Thoracic aorta (tissue), 2 donors: ENCODE measurements at places on chromosomes 1 and 21.

DNA sequence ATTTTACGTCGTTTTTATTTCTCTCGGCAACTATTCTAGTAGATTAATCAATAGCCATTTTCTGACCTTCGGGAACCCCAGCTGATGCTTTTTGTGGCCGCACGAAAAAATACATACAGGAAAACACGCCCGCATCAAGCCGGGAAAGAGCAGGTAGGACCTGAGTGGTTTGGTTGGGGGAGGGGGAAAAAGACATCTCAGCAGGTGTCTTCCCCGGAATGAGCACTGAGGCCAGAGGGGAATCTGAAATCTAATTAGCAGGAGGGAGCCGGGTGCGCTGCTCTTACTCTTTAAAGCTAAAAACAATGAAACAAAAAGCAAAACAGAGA lies 618 bp upstream of the FOXD3 start:
- DNase-seq = no peak

- DNase-seq = no peak
Measured at GRCh38 chr1:197859024-197859423, 43.4 kb upstream of the C1orf53 start.

DNA sequence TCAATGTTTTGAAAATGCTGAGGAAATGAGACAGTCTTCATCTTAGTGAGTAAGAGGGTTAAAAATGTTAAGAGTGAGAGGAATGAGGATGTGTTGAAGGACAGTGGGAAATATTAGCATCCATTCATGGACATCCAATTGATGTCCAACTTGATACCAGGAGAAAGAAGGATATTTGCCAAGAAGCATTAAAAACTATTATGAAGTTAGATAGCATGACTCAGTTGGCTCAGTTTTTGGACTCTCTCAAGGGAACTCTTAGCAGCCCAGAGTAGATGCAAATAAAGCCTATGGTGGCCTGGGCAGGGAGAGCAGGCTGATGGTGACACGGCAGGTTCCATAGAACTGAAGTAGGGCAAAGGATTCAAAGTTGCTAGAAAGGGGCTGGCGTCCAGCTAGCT lies 171.0 kb downstream of the ZZZ3 start:
- DNase-seq = no peak

DNA sequence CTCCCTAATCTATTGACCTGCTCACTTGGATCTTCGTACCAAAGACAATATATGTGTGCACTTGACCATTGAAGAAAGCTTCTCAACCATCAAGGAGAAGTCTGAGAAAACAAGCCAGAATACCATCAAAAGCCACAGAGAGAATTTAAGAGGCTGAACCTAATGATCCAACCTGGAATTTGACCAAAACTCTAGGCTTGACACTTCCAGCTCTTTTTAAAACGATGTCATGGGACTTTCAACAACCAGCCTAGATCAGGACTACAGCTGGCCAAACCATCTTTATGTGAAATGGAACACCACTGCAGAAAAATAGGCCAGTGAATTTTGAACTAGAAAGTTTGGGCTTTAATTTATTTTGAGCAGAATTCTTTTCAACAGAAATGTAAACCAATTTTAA lies 444.4 kb downstream of the LTN1 start:
- no peak for DNase-seq
